Esophagus squamous epithelium (tissue), 5 donors: ENCODE measurements at places on chromosomes 6 and 20.

DNA sequence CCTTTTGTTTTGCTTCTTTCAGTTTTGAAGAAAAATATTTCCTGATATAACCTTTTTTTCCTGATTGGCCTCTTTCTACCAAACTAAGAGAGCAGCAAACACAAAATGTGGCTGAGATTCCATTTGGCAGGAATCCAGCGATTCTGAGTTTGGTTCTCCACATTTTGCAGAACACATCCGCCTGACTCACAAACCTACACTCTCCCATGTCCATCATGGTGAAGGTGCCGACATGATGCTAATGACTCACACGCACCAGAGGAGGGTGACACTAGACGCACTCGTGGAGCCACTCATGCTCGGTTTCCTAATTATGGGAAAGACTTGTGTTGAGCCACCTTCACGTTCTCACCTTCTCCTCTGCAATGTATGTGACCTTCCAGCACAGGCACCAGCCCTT, 45.9 kb upstream of the DUSP22 start:
- no peak for DNase-seq

DNA sequence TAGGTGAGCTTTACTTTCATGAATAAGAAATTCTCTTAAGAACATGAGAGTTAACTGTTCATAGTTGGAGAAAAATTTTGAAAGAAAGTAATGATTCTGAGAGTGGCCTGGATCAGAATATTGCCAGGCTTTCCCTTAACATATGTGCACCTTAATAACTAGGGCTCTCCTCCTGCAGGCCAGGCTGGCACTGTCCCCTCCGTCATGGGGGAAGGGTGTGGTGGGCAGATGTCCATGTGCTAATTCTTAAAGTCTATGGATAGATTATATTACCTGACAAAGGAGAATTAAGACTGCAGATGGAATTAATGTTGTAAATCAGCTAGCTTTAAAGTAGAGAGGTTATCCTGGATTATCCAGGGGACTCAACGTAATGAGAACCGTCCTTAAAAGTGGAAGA, 10.9 kb upstream of the KLHL32 start:
- DNase-seq: no peak

GRCh38 chr6:136317021-136317694, 27.5 kb upstream of the BCLAF1 start:
- no peak for DNase-seq

GRCh38 chr6:2426561-2427340, 181.3 kb upstream of the GMDS start:
- DNase-seq: no peak

DNA sequence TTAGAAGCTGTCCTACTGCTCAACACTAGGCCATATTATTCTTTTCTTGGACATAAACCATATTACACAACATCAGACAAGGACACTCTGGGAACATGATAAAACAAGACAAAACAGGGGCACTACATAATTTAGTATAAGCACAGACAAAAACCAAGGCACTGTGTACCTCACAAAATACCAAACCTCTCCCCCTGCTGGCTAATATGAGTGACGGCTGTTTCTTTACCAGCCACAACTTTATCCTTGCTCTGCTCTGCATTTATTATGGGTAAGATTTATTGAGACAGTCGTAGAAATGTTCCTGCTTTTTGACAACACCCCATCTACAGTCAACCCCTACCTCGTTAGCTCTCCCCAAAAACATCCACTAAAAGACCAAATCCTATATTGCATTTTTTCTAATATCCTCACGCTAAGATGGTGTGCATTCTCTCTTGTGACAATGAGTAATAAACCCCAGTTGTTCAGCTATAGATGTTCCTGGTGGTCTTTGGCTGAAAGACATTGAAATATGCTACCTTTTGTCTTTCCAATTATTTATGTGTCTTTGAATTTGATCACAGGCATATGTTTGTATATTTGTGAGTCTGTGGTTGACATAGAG, 23.8 kb upstream of the POLR1H start:
- DNase-seq: no peak

- no peak for DNase-seq
These were observed 180.6 kb upstream of the CCN2 start for GRCh38 chr6:132131758-132132157.

GRCh38 chr20:45087097-45087790, 13.7 kb downstream of the KCNS1 start:
- no peak for DNase-seq

DNA sequence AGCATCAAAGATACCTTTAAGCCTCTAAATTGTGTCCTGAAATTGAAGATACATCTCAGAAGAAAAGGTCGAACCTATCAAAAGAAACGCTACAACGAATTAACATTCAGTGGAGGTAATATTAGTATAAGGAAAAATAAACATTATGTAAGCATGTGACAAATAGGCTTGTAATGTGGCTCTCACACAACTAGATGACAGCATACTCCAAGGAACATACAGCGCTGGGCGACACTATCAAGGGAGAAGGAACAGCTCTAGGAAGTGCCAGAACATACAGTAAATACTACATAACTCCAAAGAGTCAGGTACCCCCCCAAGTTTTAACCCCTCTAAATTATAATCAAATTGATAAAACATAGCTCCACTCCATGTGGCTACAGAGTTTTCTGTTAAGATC, 103.5 kb downstream of the LAMP5 start:
- DNase-seq: no peak

- DNase-seq: no peak
These were observed 41.1 kb downstream of the PLN start for GRCh38 chr6:118589186-118589585.

- no peak for DNase-seq
These were observed 57.5 kb upstream of the TMEM181 start for GRCh38 chr6:158502263-158502950.

DNA sequence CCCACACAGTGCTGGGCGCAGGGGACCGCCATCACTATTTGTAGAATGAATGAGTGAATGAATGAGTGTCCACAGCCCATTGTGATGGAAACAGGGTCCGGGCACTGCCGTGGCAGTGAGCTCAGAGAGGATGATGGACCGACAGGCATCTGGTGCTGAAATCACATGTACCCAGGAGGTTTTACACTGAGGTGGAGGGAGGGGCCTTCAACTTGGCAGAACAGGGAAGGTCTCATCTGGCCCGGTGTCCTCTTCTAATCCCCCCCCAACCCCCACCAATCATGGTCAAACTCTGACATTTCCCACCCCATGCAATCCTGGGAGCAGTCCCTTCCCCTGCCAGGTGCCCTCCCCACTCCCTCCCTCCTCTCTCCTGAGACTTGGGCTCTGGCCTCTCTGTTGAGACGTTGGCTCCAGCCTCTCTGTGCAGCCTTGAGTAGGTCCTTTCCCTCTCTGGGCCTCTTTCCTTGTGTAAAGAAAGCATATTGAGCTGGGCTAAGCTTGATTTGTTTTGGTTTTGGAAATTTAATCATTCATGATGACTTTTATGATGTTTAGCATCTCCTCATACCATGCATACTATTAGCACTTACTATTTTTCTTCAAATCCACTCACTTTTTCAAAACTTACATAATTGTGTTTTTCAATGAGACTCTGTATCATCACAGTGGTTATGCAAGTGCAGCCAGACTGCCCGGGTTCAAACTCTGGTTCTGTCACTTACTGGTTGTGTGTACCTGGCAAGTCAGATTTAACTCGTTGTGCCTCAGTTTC, 10.8 kb downstream of the KIAA1755 start:
- DNase-seq: no peak

- no peak for DNase-seq
These were observed 395.3 kb downstream of the TBC1D32 start for GRCh38 chr6:120938876-120939472.

DNA sequence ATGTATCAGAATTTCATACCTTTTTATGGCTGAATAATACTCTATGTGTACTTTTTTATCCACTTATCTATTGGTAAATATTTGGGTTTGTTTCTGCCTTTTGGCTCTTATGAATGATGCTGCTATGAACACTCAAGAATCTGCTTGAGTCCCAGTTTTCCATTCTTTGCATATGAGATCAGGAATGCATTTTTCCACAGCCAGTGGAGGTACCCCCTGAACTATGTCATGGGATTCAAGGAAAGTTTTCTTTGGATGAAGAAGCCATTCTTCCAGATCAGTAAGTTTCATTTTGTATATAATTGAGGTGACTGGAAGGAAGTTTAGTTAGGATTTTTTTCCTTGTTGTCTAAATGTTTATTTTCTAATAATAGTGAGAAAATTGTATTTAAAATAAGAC, 40.9 kb downstream of the NKX2-4 start:
- DNase-seq: no peak

- no peak for DNase-seq
These were observed 2.5 kb upstream of the CLDN20 start for GRCh38 chr6:155261111-155261900.

DNA sequence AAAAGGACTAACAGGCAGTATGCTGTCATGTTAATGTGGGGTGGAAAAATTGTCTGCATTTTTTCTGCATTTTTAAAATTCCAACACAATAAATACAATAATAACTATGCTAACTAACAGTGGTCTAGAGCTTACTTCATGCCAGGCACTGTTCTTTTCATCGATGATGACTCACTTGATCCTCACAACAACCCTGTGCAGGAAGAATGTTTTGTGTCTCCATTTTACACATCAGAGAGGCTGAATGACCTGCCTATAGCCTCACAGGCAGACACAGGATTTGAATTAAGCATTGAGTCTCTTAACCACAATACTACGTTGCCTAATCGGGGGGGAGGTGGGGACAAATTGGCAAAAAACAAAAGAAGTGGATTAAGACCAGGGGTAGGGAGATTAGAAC, 26.9 kb upstream of the FANCE start:
- no peak for DNase-seq

DNA sequence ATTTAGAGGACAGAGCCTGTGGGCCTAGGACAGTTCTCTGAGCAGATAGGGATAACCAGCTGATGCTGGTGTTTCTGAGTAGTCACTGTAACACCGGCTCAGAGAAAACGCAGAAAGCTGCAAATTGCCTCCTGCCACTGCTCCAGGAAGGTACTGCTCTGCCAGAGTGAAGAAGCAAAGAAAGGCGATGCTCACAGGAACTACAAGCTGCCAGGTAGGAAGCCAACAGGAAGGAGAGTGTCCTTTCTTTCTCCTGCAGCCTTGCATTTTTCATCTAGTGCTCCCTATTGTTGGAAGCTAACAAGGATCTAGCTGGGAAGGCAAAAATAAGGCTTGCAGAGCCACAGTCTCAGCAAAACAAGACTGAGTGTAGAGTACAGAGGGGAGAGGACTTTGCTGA, 70.7 kb upstream of the RAB32 start:
- DNase-seq: no peak

GRCh38 chr6:157647261-157647915, 175.7 kb upstream of the SNX9 start:
- DNase-seq: no peak

DNA sequence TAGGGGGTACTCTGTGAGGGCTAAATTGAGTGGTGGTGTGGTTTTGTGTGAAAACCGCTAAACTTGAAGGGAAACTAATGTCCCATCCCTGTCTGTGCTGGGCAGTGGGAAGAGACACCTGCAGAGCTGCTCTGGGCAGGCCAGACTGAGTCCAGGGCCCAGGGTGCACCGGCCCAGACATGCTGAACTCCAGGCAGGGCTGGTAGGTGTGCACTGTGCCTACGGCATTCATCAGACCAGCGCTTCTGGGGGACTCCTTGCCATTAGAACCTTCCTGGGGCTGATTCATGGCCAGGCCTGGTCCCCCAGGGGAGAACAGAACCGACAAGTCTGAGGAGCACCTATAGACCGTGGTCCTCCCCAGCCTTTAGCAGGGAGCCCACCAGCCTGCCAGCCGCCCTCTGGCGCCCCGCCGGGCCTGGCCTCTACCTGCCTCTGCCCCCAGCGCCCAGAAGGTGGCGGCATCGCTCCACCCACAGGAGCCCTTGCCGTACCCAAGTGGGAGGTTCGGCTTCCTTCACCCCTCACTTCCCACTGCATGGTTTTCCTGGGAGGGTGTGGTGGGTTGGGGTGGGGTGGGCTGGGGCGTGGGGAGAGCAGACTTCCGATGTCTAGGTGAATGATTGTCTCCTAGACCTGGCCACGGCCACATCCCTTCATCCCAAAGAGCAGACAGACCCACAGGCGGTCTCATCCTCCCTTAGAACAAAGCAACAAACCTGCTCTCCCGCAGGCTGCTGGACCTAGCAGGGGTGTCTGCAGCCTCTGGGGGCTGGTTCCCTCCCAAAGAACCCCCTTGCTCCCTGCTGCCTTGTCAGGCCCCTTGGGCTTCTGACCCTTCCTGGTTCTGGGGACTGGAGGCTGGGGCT, 15.5 kb downstream of the CCDC167 start:
- no peak for DNase-seq

GRCh38 chr6:31615748-31616147, 714 bp downstream of the AIF1 start:
- DNase-seq: no peak

DNA sequence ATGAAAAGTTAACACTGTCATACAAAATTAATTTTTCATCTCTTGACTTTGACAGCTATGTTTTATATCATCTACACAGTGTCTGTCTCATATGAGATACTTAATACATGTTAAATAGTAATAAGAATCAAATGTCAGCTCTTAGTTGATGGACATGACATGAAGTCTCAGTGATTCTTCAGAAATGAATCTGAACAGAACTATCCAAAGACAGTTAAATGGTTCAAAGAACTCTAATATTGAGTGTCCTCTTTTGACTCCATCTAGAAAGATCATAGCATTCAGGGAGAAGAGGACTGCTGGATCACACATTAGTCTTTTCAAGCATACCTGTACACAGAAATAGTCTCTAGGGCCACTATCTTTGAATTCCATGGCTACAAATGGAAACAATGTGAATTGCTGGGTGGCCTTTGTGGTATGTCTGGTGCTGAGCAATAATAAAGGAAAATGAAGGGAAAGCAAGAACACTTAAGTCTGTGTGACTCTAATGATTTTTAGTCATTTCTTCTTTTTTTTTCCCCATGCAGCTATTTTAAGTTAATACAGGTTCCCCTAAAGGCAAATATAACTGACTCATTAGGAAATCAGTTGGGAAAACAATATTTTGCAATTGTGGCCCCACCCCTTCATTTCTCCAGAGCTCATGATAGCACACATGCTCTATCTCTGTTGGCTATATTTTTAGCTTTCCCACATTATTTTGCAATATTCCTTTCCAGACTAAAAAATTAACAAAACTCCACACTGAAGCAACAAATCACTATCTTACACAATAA, 367.5 kb downstream of the GRIK2 start:
- no peak for DNase-seq

DNA sequence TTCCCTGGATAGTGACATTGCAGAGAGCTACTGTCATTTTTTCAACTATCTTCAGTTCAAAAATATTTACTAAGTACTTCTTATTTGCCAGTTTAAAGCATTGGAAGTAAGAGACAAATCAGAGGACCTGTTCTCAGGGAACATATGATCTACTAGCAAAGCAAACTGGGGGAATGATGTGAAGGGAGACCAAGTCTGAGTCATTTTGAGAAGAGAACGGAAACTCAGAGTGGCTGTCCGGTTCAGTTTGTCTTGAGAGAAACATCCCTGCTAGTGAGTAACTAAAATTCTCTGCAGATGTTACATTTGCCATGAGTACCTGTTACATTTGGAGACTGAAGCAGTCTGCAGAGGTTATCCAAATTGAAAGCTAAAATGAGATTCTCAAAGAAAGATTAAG, 118.3 kb downstream of the KCNQ5 start:
- DNase-seq: no peak

- DNase-seq: no peak
These were observed 176.4 kb downstream of the ARID1B start for GRCh38 chr6:156953479-156954146.

GRCh38 chr20:50477239-50477872, 32.8 kb upstream of the PTPN1 start:
- no peak for DNase-seq

GRCh38 chr20:44185574-44185973, 1.4 kb downstream of the JPH2 start:
- DNase-seq: no peak
